Adipocyte (in vitro differentiated cells): ENCODE measurements at places on chromosomes 16 and 17.

DNA sequence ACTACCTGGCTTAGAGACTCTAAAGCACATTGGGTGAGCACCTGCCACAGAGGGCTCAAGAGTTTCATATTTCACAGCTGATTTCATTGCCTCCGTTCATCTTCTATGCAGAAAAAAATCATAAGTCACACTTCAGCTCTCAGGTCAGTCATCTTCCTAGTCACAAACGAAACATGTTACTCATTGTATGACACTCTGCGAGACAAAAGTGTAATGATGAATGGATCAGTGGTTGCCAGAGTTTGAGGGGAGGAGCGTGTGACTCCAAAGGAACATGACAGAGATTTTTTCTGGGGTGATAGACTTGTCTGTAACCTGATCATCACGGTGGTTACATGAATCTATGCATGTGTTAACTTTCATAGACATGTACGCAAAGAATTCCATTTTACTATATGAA, 195.2 kb upstream of the CNTNAP4 start:
- DNase-seq: no peak

DNA sequence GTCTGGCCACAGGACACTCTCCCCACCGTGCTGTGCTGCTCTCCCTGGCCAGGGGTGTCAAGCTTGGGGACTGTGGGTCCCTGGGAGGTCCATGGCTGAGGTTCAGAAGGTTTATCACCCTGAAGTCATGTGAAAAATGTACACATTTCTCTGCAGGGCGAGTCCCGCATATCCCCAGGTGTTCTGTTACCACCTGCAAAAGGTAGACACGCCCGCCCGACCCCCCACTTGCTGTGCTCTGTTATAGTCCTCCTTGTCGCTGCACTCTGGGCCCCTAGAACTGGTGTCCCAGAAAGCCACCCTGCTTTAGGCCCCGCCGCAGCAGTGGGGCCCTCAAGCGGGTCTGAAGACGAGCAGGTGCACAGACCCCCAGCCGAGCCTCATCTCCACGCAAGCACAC, 11.8 kb downstream of the JPT2 start:
- DNase-seq: no peak

DNA sequence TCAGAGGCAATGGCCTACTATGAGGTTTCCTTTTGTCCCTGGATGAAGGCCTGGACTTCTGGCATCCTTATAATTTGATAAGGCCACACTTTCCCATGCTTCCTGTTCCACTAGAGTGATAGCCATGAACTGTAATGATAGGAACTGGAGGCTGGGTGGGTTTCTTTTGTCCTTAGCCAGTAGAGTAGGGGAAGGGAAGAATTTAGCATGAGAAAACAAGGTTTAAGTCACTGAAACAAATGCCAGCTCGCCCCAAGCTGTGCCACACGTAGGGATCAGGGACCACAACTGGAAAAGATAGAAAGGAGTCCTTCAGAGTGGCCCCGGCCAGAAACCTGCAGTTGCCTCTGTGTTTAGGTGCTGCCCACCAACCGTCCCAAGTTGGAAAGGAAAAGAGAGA, 80.9 kb upstream of the C17orf78 start:
- DNase-seq: no peak

DNA sequence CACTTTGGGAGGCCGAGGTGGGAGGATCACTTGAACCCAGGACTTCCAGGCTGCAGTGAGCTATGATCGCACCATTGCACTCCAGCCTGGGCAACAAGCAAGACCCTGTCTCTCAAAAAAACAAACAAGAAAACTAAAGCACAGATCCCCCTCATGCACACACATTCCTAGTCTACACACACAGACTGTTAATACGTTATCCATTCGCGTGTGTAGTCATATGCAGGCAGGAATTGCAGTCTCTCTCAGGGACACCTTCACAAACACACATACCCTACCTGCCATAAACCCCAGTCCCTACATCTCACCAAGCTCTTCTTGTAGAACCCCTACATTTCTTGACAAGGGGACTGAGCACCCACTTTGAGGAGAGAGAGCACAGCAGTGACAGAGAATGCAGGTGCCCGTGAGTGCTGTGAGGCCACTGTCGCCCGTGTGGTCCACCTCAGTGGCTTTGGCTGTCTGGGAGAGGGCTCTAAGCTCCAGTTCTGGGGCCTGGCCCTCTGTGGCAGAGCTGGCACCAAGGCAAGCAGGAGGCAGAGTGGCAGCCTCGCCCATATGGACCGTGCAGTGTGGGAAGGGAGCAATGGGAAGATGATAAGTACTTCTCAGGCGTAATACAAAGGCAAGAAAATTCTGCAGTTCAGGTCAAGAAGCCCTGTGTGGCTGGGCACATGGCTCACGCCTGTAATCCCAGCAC, 59.0 kb upstream of the RPH3AL start:
- DNase-seq: no peak

- no peak for DNase-seq
Observed at GRCh38 chr17:70855401-70856054, 686.2 kb downstream of the KCNJ2 start.

DNA sequence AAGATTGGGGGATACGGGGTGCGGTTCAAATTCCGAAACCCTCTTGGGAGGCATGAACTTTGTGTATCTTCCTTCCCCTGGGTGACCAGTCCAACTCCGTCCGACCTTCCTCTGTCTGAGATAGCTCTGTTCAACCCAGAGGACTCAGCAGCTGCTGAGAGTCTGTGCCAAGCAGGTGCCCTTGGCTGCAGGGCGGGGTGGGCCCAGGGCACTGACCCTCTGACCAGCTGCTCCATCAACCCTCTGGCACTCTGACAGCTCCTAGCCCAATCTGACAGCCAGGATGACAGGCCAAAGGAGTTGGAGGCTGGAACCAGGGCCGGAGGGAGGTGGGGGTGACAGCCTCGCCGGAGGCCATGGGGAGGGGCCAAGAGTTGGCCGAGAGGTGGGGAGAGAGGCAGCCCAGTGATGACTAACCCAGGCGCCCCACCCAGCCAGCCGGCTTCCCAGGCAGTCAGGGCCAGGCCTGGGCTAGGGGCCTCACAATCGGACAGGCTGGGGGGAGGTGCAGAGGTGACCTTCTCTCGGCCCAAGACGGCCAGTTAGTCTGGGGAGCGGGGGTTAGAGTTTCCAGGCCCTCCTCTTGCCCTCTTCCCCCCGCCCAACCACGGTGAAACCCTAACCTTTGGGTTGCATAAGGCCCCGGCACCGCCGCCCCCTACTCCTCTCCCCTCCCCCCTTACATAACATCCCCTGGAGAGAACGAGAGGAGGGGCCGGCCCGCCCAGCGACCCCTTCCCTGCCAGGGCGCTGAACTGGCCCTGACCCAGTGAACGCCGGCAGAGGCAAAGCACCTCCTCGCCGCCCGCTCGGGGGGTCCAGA, 5.0 kb upstream of the TLCD2 start:
- peak; percentile 96 for DNase-seq

DNA sequence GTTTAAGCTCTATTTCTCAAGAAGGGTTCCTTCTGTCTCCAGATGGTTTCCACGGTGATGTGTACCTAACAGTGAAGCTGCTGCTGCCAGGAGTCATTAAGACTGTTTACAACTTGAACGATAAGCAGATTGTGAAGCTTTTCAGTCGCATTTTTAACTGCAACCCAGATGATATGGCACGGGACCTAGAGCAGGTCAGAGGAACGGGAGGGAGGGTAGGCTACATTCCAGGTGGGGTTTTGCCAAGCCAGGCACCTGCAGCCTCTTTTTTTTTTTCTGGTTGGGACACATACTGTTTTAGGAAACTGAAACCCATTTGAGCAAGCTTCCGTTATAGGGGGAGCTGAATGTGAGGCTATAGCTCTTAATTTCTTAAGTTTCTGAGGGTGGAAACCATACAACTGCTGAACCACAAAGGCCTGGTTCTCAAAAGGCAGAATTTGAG, 10.6 kb downstream of the LIG3 start:
- DNase-seq: peak; percentile 31

- DNase-seq: peak; percentile 11
Observed at GRCh38 chr16:49277766-49278566, 3.7 kb downstream of the CBLN1 start.

DNA sequence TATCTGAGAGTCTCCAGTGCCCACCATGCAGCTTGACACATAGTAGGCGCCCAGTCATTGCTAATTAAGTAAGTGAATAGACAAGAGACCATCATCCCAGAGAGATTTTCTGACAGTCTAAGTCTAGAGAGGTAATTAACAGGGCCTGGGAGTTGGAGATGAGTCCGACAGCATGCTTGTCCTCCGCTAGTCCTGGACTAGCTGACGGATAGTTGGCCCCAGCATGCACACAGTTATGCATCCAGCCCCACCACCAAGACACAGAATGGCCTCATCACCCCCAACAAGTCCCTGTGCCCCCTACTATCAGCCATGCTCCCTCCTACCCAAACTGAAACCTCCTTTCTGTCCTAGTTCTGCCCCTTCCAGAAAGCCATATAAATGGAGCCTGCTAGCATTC, 10.0 kb downstream of the GRB7 start:
- no peak for DNase-seq

DNA sequence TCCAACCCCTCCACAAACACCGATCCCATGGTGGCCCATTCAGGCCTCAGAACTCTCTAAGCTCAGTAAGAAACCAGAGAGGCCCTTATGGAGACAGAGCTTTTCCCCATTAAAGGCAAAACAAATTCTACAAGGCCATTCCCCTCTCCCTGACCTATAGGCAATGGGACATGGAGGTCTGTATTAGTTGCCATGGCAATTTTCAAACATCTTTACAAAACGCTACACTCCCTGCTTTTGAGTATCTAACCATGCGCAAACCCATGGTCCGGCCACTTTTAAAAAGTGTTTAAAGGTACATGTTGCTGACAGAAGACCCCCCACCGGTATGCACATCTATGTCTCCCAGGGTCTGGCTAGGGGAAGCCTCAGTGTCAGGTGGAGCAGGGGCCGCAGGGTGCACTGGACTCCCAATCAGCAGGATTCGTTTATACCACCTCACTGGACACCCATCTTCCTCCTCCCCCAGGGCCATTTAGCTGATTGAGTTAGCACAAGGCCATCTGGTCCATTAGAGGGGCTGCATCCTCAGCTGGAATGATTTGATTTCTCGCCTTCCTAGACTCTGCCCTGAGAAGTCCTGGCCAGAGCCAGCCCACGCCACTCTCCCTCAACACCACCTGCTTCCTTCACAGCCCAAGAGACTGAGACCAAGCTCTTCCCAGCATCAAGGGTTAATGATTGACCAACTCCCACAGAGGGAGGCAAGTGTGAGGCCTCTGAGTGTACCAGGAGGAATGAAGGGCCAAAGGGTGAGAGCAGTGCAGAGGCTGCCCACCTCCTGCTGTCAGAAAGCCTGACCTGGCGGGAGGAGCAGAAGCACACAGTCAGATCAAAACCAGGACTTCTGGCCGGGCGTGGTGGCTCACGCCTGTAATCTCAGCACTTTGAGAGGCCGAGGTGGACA, 10.9 kb downstream of the ACLY start:
- no peak for DNase-seq

GRCh38 chr17:40366861-40367518, 2.5 kb upstream of the GJD3 start:
- no peak for DNase-seq

DNA sequence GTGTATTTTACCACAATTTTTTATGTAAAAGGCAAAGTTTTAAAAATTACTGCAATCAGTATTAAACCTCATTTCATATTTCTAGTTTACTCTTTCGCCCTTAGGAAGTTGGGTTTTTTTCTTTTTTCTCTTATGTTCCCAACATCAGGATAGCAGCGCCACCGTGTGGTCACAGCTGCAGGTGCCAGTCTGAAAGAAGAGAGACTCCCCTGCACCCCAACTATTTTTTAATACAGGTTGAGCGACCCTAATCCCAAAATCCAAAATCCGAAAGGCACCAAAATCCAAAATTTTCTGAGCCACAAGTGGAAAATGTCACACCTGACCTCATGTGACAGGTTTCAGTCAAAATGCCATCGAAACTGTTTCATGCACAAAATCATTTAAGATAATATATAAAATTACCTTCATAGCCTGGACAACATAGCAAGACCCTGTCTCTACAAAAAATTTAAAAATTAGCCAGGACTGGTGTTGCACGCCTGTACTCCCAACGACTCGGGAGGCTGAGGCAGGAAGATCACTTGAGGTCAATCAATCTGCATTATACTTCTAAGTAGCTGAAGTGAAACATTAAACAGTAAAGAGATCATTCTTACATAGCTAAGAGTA, 21.8 kb upstream of the ASGR2 start:
- peak; percentile 91 for DNase-seq

GRCh38 chr17:17696882-17697633, 15.8 kb downstream of the RAI1 start:
- no peak for DNase-seq

- DNase-seq: no peak
Observed at GRCh38 chr16:85673529-85674417, 15.0 kb downstream of the GINS2 start.

DNA sequence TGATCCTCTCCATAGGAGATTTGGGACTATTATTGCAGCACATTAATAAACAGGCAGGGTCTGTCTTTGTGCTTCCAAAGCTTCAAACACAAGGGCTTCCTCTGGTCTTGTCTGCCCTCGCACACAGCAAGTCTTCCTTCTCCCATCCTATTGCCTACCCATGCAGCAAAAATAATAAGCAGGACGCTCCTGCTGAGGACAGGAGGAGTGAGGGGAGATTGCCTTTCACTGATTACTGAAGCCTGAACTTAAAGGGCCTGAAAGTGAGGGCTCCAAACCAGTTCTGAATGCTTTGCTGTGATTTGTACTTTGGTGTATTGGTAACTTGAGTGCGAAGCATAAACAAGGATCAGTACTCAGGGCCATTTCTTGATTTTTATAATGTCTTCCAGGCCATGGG, 197.6 kb upstream of the XYLT1 start:
- no peak for DNase-seq

GRCh38 chr17:55996826-55997225, 156.4 kb upstream of the ANKFN1 start:
- DNase-seq: peak; percentile 3

GRCh38 chr17:61397086-61397842, 2.4 kb upstream of the TBX2 start:
- peak; percentile 76 for DNase-seq

- DNase-seq: peak; percentile 66
Observed at GRCh38 chr17:39400547-39401411, 647 bp downstream of the FBXL20 start.

- no peak for DNase-seq
Observed at GRCh38 chr17:58325289-58325726, 3.3 kb downstream of the TSPOAP1 start.

DNA sequence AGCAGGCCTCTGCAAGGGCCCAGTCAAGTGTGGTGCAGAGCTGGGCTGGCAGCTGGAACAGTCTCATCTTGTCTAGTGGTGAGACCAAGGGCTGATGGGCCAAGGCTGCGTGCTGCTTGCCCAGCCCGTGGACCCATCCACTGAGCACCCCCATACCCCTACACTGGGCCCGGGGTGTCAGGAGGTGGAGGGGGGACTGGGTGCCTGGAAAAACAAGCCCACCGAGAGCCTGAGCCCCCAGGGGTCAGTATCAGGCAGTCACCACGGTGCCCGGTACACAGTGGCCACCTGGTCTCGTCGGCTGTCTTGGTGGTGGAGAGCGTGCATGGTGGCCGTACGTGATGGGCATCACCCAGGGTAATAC, 238.3 kb downstream of the SEC14L1 start:
- DNase-seq: no peak
